ENCODE measurements at places on chromosomes 4 and X. TPM values are rescaled to one million over a fixed set of nuclear protein-coding genes. Genes with fewer than 3 reads are reported as not detected.

GRCh38 chrX:128846385-128846784, 676.9 kb downstream of the SMARCA1 start:
- no peaks in the 10 kb centered on the region for H3K27me3 ChIP-seq
- no peaks in the 10 kb centered on the region for H3K36me3 ChIP-seq
- H3K27ac ChIP-seq: no peak overlapping the region
- no peak for DNase-seq
- no peaks in the 10 kb centered on the region for H3K4me1 ChIP-seq
- H3K4me3 ChIP-seq: no peak overlapping the region

ODAPH gene
- total RNA-seq: not detected

HPGDS gene
- not detected for total RNA-seq

MAGEA3 gene
- total RNA-seq: not detected
